Activated CD4-positive, alpha-beta T cell treated with anti-CD3 and anti-CD28 coated beads for 36 hours (primary cell): ENCODE measurements at places on chromosomes 4 and X. TPM values are rescaled to one million over a fixed set of nuclear protein-coding genes. Genes with fewer than 3 reads are reported as not detected.
A peak's percentile ranks its signal among the peaks of the same experiment; 100 is the strongest.

GRCh38 chr4:80382090-80382832 is 46.7 kb downstream of the CFAP299 start:
- DNase-seq: no peak

DNA sequence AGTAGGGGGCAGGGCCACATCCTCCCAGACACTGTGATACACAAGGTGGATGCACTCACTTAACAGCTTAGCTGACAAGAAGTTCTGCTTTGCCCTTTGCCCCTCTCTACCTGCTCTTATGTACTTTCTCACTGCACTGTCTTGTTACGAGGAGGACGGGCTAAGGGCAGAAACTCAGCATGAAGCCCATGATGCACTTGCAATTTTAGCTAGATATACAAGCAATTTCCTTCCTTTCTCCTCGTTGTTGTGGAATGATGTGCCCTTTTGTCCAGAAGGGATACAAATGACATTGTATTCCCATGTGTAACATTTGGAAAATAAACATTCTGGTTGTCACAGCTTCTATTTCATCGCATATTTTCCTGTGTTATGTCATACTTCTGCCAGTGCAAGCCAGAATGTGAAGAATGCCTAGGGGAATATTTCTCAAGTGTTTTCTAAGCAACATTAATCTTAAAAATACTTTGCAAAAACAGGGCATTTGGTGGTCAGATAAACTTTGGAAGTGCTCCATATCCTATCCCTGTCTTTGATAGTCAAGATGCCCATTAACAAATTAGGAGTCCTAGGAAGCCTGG is 47.2 kb downstream of the MAOA start:
- DNase-seq: no peak

- DNase-seq: no peak
Observed at GRCh38 chr4:6969826-6970800, 60.5 kb downstream of the TBC1D14 start.

DNA sequence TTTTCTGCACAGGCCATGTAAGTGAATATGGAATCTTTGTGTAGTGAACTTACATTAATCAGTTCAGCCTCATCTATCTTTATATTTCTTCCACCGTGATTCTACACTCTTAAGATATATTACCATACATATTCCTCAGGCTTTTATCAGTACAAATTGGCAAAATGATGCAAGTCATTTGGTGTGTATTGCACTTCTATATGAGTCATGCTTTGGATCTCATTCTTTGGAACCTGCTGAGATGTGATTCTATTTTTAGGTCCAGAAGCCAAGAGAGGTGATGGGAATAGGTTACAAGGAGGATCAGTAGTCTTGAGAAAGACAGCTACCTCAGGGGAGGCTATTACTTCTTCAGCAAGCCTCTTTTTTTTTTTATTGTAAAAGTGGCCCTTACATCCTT is 204.4 kb downstream of the ZNF330 start:
- no peak for DNase-seq

GRCh38 chrX:72255445-72255844 is 16.6 kb upstream of the ERCC6L start:
- peak; percentile 13 for DNase-seq

The TBX22 gene
- not detected for total RNA-seq

The SYP gene
- total RNA-seq: 8.5 TPM

GRCh38 chr4:20256381-20256881 is 4.7 kb downstream of the SLIT2 start:
- DNase-seq: no peak

DNA sequence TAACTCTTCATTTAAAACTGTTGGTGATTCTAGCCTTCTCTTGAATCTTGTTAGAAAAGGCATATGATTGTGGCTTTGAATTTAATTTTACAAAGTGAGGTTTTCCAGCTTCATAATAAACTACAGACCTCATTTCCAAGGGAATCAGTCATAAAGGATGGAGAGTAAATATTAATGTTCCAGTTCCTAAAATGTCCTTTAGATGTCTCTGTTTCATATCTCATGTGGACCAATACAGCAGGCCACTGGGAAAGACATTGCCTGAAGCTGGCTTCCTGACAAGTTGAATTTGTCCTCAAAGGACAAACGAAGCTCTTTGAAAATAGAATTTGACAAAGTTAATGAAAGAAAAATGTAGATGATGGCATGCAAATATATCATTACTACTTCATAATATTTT is 125.4 kb downstream of the ZNF330 start:
- DNase-seq: no peak

DNA sequence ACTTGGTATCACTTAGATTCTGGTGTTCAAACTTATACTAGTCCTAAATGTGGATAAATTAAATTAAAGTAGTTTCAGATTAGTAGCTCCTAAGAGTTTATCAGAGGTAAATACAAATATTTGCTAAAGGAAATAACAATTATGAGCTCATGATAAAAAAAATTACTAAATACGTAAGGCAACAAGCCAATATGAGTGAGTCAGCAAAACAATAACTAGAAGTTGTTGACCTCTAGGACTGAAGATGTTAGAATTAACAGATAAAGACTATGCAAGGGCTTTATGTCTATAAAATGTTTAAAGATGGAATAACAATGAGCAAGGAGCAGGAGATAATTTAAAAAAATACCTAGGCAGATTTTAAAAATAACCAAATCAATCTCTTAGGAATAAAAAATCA is 195.8 kb downstream of the CLCN4 start:
- no peak for DNase-seq

DNA sequence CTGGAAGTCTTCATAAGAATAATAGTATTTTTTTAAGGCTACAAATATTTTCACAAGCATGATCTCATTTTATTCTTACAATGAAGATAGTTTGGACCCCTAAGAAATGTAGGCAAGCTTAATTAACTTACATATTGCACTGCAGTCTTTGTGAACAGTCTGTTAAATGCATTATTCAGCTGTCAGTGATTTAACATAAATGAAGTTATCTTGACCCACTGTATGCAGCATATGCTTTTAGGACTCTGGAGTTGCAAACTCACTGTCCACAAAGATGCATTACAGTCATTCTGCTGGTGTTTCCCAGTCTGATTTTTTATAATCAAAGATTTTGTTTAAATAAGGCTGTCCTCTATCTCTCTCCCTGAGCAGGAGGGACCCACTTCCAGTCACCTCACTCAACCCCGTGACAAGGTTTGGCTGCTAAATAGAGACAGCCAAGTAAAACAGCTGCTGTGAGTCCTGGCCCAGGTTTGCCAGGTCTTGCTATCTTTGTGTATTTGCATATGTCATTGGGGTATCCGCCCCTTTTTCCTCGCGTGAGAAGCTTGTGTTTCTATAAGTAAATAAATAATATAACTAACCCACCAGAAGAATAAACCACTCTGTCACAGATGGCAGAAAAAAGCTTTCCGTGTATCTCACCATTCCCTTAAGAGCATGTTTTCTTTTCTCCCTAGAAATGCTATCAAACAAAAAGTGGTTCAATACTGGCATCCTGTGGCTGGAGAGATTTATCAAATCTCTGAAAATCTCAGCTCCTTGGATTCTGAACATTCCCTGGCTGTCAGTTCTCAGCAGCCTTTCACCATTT is 67.0 kb downstream of the SLC7A11 start:
- DNase-seq: no peak

GRCh38 chrX:134501941-134502340 is 42.0 kb downstream of the HPRT1 start:
- DNase-seq: no peak

DNA sequence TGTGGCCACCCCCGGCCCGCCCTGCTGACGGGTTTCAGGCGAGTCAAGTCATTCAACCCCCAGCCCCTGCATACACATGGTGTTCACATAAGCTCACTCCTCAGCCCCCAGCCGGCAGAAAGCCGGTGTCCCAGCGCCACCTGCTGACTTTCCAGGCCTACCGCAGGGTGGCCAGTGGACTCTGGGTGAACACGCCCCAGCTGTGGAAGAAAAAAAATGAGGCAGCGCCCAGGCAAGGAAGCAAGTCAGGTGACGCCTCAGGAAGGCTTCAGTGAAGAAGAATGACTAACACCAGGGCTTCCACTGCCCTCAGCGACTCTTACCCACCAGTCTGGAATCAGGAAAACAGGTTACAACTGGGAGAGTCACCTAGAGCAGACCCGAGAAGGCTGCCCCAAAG is 15.8 kb downstream of the BCAP31 start:
- DNase-seq: peak; percentile 71

The RHOXF2 gene
- not detected for total RNA-seq

DNA sequence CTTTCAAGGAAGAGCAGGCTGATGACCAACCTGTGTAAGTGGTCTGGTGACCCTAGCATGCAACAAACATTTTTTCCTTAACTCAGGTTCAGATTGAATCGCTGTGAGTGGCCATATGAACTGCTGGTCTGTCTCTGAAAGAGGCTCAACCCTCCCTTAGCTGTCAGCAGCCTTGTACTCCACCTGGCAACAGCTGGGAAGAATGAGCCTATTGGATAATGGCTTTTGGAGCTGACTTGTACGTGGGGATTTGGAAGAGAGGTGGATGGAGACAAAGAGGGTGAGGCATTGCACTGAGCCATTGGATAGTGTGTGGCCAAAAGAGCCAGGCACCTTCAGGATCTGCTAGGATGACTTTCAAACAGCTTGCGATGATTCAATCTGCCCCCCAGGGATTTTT is 35.7 kb upstream of the BMP15 start:
- DNase-seq: no peak

GRCh38 chr4:113636877-113637276 is 124.7 kb downstream of the CAMK2D start:
- DNase-seq: peak; percentile 32

GRCh38 chrX:16258882-16259281 is 91.6 kb downstream of the MAGEB17 start:
- DNase-seq: no peak

DNA sequence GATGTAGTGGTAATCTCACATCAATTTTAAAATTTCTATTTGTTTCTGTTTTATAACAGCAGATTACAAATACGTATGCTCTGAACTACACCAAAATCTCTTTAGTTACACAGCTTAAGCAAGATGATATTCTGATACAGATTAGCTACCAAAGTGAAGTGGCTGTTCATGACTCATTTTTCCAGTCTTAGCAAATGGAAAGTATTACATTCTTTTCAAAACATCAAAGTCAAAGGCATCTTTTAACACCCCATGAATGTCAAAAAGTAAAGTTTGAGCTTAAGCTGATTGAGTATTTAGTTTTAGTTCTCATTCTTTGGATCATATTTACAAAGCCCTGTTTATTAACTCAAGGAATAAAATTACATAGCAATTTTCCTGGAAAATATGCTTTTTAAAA is 6.6 kb upstream of the HPGDS start:
- DNase-seq: no peak

- no peak for DNase-seq
Observed at GRCh38 chr4:53967986-53968385, 96.4 kb downstream of the CHIC2 start.

DNA sequence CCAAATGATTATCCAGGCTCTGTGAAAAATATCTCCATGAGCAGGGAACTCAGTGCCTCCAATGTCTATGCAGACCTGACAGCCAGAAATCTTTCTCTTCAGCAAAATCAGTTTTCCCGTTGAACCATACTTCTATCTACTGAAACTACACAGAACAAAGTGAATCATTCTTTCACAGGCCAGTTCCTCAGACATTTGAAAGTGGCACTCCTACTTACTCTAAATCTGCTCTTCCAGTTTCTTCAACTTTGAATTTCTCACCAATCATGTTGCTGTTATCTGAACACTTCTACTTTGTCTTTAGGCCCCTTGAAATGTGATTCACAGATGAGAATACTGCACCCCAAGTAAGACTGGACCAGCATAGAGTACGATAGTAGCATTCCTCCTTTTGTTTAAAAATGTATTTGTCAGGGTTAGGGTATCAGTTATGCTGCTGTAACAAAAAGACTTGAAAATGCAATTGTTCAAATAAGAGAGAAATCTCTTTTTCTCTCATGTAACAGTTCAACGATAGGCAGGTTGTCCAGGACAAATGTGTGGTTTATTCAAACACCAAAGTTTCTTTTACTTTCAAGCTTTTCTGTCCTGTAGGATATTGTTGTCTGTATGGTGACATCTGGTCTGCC is 210.6 kb upstream of the KLF3 start:
- DNase-seq: no peak

DNA sequence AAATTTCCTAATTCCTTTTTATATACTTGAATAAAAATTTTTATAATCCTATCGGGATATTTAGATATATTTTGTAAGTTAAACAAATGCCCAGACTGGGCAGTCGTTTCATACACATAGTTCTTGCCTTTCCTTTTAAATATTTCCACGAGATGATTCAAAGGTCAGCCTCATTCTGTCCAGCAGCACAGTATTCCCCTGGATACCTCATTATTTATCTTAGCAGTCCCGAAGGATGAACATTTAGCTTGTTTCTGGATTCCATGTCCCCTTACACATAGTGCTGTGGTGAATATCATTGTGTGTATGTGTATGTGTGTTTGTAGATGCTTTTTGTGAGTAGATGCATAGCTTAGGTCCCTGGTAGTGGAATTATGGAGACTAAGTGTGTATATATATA is 38.3 kb downstream of the RAPGEF2 start:
- no peak for DNase-seq
